ENCODE measurements at places on chromosomes 11 and 22. TPM values are rescaled to one million over a fixed set of nuclear protein-coding genes. Genes with fewer than 3 reads are reported as not detected.

GRCh38 chr11:36048496-36049247 lies 104.8 kb downstream of the LDLRAD3 start:
- H3K27me3 ChIP-seq = peaks cover 28% of the 10 kb centered on the region
- no peak for DNase-seq
- no peak overlapping the region for H3K4me3 ChIP-seq
- H3K4me1 ChIP-seq = no peaks in the 10 kb centered on the region
- H3K27ac ChIP-seq = no peak overlapping the region
- H3K36me3 ChIP-seq = no peaks in the 10 kb centered on the region

DNA sequence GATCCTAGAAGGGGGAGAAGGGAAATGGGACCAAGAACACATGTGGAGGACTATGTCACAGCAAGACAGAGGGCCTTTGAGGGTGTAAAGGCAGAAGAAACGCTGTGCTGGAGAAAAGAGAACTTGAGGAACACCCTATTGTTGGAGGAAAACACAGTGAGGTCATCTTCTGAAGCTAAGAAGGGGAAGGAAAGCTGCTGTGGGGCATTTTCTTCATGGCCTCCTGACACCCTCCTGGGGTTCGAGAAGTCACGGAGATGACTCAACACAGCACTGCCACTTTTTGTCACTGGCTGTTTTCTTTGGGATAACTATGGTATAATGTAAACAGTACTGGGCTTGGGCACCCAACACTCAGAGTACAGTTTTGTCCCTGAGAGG lies 492.6 kb upstream of the CADM1 start:
- peaks cover 7% of the 10 kb centered on the region for H3K27me3 ChIP-seq
- no peaks in the 10 kb centered on the region for H3K36me3 ChIP-seq
- H3K27ac ChIP-seq = no peak overlapping the region
- no peak for DNase-seq
- no peaks in the 10 kb centered on the region for H3K4me1 ChIP-seq
- H3K4me3 ChIP-seq = no peak overlapping the region

DNA sequence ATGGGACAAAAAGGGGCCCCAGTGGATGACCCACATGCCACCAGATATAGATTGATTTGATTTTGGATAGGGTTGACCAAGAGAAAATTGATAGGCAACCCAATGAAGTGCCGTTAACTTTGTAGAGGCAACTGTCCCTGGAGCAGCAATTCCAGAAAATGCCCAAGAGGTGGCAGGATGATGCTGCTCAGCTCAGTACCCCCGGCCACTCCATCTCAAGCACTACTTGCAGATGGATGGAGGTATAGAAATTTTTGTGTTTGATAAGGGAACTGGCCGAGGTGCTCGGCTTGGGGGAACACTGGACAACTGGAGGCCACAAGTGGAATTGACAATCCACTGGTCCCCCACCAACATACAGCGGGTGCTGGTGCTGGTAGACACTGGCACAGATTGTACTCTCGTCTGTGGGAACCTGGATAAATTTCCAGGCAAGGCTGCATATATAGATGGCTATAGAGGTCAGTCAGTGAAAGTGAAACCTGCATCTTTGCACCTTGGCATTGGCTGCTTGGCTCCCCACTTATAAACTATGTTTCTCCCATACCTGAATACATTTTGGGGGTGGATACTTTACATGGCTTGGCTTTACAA lies 86.3 kb downstream of the CCDC83 start:
- H3K27ac ChIP-seq = no peak overlapping the region
- no peak for DNase-seq
- H3K4me3 ChIP-seq = no peak overlapping the region
- no peaks in the 10 kb centered on the region for H3K27me3 ChIP-seq
- no peaks in the 10 kb centered on the region for H3K36me3 ChIP-seq
- H3K4me1 ChIP-seq = peaks cover 9% of the 10 kb centered on the region

DNA sequence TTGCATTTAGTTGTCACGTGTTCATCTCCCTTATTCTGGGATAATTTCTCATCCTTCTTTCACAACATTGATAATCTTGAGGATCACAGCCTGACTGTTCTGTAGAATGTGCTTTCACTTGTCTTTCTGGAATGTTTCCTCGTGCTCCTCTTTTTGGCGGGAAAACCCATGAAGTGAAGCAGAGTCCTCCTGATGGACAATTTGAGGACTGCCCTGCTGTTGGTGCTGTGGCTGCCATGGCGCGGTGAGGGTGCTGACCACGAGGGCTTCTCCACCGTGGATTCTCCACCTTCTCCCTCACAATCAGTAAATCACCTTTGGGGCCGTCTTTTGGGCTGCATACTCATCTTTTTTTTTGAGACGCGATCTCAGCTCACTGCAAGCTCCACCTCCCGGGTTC lies 946.9 kb downstream of the BRD1 start:
- peaks cover 41% of the 10 kb centered on the region for H3K27me3 ChIP-seq
- H3K4me3 ChIP-seq = no peak overlapping the region
- no peaks in the 10 kb centered on the region for H3K36me3 ChIP-seq
- no peaks in the 10 kb centered on the region for H3K4me1 ChIP-seq
- DNase-seq = no peak
- no peak overlapping the region for H3K27ac ChIP-seq

- H3K4me3 ChIP-seq = no peak overlapping the region
- peak overlapping the region; percentile 8 for H3K27ac ChIP-seq
- DNase-seq = no peak
- H3K4me1 ChIP-seq = peaks cover 8% of the 10 kb centered on the region
These were observed 48.8 kb upstream of the ANO1 start for GRCh38 chr11:70029115-70029860.

DNA sequence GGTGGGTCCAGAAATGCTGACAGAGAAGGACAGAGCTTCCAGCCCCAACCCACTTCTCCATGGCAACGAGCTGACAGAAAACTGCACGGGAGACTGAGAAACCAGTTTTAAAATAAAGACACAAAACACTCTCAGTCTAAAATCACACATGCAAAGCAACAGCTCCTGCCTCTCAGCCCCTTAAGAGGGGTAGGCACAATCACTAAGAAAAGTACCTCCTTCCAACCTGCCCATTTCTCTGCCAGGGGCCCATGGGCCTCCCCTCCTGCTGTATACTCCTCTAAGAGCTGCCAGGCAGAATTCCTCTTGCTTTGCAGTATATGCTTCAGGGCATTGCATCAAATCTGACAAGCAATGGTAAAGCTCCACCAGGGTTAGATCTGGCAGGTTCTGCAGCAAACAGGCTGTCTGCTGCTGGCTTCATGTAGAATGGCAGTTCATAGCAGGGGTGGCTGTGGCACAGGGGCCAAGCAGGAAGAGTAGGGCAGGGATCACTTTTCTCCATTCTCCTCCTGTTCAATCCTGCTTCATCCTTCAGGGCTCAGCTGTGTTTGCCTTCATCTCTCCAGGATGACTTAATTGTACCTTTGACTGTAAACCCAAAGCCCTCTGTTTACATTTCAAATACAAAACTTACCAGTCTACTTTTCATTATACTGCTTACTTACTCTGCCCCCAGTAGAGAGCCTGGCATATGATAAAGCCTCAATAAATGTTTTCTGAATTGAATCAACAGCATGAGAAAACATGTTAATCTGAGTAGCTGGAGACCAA lies 77.7 kb downstream of the KCNC1 start:
- no peak for DNase-seq
- H3K36me3 ChIP-seq = no peaks in the 10 kb centered on the region

- H3K4me3 ChIP-seq = no peak overlapping the region
- H3K36me3 ChIP-seq = no peaks in the 10 kb centered on the region
- no peak overlapping the region for H3K27ac ChIP-seq
These were observed 4.9 kb downstream of the GLYAT start for GRCh38 chr11:58726737-58727414.

- H3K27ac ChIP-seq = no peak overlapping the region
- no peak overlapping the region for H3K4me3 ChIP-seq
- peaks cover 21% of the 10 kb centered on the region for H3K27me3 ChIP-seq
- H3K36me3 ChIP-seq = no peaks in the 10 kb centered on the region
- DNase-seq = no peak
These were observed 8.8 kb upstream of the IZUMO1R start for GRCh38 chr11:94295534-94295933.

GRCh38 chr11:98701541-98701940 lies 319.2 kb upstream of the CNTN5 start:
- no peak for DNase-seq
- no peaks in the 10 kb centered on the region for H3K4me1 ChIP-seq
- H3K27ac ChIP-seq = no peak overlapping the region
- H3K36me3 ChIP-seq = no peaks in the 10 kb centered on the region

GRCh38 chr22:49760630-49761571 lies 66.8 kb downstream of the BRD1 start:
- no peaks in the 10 kb centered on the region for H3K4me1 ChIP-seq
- no peaks in the 10 kb centered on the region for H3K36me3 ChIP-seq
- H3K4me3 ChIP-seq = no peak overlapping the region
- DNase-seq = peak; percentile 5

- H3K4me1 ChIP-seq = no peaks in the 10 kb centered on the region
- no peaks in the 10 kb centered on the region for H3K36me3 ChIP-seq
- H3K27ac ChIP-seq = no peak overlapping the region
- no peaks in the 10 kb centered on the region for H3K27me3 ChIP-seq
These were observed 528.4 kb downstream of the METTL15 start for GRCh38 chr11:28636566-28636965.

- no peaks in the 10 kb centered on the region for H3K4me1 ChIP-seq
- no peak for DNase-seq
- no peak overlapping the region for H3K27ac ChIP-seq
- no peaks in the 10 kb centered on the region for H3K27me3 ChIP-seq
- no peak overlapping the region for H3K4me3 ChIP-seq
These were observed 197.1 kb upstream of the ARHGAP20 start for GRCh38 chr11:110909336-110909735.

- H3K27ac ChIP-seq = no peak overlapping the region
- no peak for DNase-seq
- no peaks in the 10 kb centered on the region for H3K4me1 ChIP-seq
- H3K27me3 ChIP-seq = no peaks in the 10 kb centered on the region
- H3K36me3 ChIP-seq = no peaks in the 10 kb centered on the region
These were observed 10.1 kb downstream of the MMP12 start for GRCh38 chr11:102864724-102865123.

GRCh38 chr11:134350381-134350780 lies 18.6 kb downstream of the GLB1L2 start:
- no peak overlapping the region for H3K27ac ChIP-seq
- no peaks in the 10 kb centered on the region for H3K4me1 ChIP-seq
- no peaks in the 10 kb centered on the region for H3K36me3 ChIP-seq
- DNase-seq = no peak
- H3K27me3 ChIP-seq = peaks cover 47% of the 10 kb centered on the region
- H3K4me3 ChIP-seq = no peak overlapping the region

DNA sequence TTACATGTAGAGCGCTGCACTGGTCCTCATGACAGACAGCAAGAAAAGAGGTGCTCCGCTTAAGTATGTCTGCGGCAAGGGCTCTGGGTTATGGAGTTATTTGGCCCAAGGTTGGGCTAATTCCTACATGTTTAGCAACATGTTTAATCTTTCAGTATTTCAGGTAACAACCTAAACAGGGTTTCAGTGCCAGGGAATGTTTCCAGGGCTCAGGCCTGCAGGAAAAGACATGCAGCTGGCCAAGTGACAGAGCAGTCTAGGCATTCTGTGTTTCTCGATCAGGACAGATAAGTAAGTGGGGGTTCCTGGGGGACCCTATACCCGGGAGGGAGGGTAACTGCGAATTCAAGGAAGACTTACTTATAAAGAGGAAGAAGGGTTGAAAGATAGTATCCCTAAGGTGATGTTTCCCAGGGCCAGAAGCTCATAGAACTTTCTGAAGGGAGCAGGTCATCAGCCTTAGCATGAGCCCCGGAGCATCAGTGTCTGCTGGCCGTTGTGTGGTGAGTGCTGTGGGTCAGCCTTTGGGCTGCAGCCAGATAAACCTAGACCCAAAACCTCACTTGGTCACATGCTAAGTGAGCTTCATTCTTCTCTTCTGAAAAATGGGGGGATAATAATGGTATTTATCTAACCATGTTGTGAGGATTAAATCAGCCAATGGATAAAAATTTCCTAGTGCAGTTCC lies 18.4 kb downstream of the KCNJ5 start:
- no peak overlapping the region for H3K27ac ChIP-seq
- no peaks in the 10 kb centered on the region for H3K36me3 ChIP-seq
- DNase-seq = no peak
- no peak overlapping the region for H3K4me3 ChIP-seq
- H3K27me3 ChIP-seq = peaks cover 12% of the 10 kb centered on the region

- H3K4me1 ChIP-seq = peaks cover 100% of the 10 kb centered on the region
- H3K27ac ChIP-seq = peak overlapping the region; percentile 81
- DNase-seq = no peak
- H3K36me3 ChIP-seq = no peaks in the 10 kb centered on the region
These were observed 74.2 kb downstream of the ZBTB16 start for GRCh38 chr11:114133548-114134329.

GRCh38 chr11:65116370-65117205 lies 913 bp downstream of the ZNHIT2 start:
- H3K36me3 ChIP-seq = peaks cover 47% of the 10 kb centered on the region
- H3K27ac ChIP-seq = peak overlapping the region; percentile 89
- peaks cover 79% of the 10 kb centered on the region for H3K4me1 ChIP-seq
- H3K4me3 ChIP-seq = peak overlapping the region; percentile 96
- no peaks in the 10 kb centered on the region for H3K27me3 ChIP-seq

DNA sequence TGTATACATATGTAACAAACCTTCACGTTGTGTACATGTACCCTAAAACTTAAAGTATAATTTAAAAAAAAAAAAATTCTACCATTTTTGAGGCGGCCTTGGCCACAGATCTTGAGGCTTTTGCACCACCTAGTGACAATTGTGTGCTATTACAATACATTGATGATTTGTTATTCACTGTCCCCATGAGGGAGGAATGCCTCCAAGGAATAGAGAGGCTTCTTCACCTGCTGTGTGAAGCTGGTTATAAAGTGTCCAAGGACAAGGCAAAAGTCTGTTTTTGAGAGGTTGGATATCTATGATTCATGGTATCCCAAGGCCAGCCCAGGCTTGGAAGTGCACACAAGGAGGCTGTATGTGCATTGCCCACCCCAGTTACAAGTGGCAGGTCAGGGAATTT lies 30.7 kb downstream of the SLC22A25 start:
- H3K4me3 ChIP-seq = no peak overlapping the region
- H3K36me3 ChIP-seq = no peaks in the 10 kb centered on the region
- DNase-seq = no peak
- H3K4me1 ChIP-seq = no peaks in the 10 kb centered on the region

GRCh38 chr11:120894202-120894985 lies 129.5 kb upstream of the TBCEL start:
- no peak overlapping the region for H3K27ac ChIP-seq
- no peaks in the 10 kb centered on the region for H3K36me3 ChIP-seq
- no peak for DNase-seq
- H3K27me3 ChIP-seq = peaks cover 55% of the 10 kb centered on the region

- H3K4me1 ChIP-seq = peaks cover 52% of the 10 kb centered on the region
- H3K4me3 ChIP-seq = no peak overlapping the region
- no peaks in the 10 kb centered on the region for H3K36me3 ChIP-seq
- H3K27me3 ChIP-seq = no peaks in the 10 kb centered on the region
- H3K27ac ChIP-seq = peak overlapping the region; percentile 73
- DNase-seq = no peak
These were observed 47.1 kb upstream of the CLDN5 start for GRCh38 chr22:19571207-19571795.

DNAJB7 gene
- total RNA-seq = not detected

ANO5 gene
- 79.7 TPM for total RNA-seq

CYTH4 gene
- total RNA-seq = 4.8 TPM

CLP1 gene
- 6.0 TPM for total RNA-seq

APOA5 gene
- not detected for total RNA-seq

CARNS1 gene
- 14.5 TPM for total RNA-seq

ESAM gene
- total RNA-seq = 40.0 TPM

CD248 gene
- 12.3 TPM for total RNA-seq

WNT7B gene
- not detected for total RNA-seq

ZP1 gene
- total RNA-seq = not detected

All from left ventricle myocardium inferior (tissue), 1 donor.